Prostate gland (tissue), 2 donors: ENCODE measurements at places on chromosomes 3 and 15.
A peak's percentile ranks its signal among the peaks of the same experiment; 100 is the strongest.

- DNase-seq, result no peak
Observed at GRCh38 chr3:8538913-8539312, 37.3 kb downstream of the LMCD1 start.

- DNase-seq, result no peak
Observed at GRCh38 chr3:45480218-45480617, 91.8 kb downstream of the LARS2 start.

GRCh38 chr3:149845570-149846244 is 32.7 kb downstream of the RNF13 start:
- no peak for DNase-seq

DNA sequence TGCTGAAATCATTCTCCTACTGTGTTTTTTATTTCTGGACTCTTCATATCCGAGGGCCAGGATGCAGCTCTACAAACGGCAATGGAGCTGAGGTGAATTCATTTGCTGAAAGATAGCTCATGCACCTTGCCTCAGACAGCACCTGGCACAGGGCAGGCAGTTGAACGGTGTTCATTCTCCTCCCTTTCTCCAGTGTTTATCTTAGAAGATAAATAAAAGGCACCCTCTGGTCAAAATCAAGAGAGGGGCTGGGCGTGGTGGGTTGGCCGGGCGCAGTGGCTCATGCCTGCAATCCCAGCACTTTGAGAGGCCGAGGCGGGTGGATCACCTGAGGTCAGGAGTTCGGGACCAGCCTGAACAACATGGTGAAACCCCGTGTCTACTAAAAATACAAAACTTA is 79.3 kb upstream of the LMOD3 start:
- peak; percentile 23 for DNase-seq

GRCh38 chr3:193944518-193944884 is 191.4 kb upstream of the HES1 start:
- no peak for DNase-seq

DNA sequence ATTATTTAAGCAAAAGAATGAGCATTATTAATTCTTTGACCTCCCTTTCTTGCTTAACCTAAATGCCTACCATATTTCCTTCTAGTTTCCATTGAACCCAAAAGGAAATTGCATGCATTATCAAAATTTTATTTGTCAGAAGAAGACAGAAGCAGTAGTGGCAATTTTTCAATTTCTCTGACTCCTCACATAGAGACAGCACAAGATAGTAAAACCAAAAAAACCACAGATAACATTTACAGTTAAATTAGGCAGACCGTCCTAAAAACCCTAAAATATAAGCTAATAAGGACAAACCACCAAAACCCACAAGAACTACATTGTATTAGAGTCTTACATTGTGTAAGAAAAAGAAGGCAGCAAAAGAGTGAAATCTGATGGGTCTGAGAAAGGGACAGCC is 27.1 kb downstream of the GOLGB1 start:
- no peak for DNase-seq
